ENCODE measurements at places on chromosomes 4 and X. TPM values are rescaled to one million over a fixed set of nuclear protein-coding genes. Genes with fewer than 3 reads are reported as not detected.

Gene TRIM60
- total RNA-seq = not detected

Gene ALB
- total RNA-seq = not detected

Gene DDX53
- total RNA-seq = not detected

Gene ENPP6
- 6.9 TPM for total RNA-seq

Gene KIT
- 11.0 TPM for total RNA-seq

Gene ATOH1
- total RNA-seq = not detected

Gene CASP6
- 20.3 TPM for total RNA-seq

Gene SPIN4
- 14.8 TPM for total RNA-seq

Gene F8A3
- total RNA-seq = 10.8 TPM

Gene DGAT2L6
- total RNA-seq = not detected

Gene SHROOM4
- not detected for total RNA-seq

Gene ANXA3
- 0.41 TPM for total RNA-seq

Gene TAF9B
- total RNA-seq = 10.0 TPM

Gene MTTP
- not detected for total RNA-seq

Gene MXRA5
- total RNA-seq = not detected

Gene LRCH2
- total RNA-seq = not detected

Gene PAK3
- 0.53 TPM for total RNA-seq

Gene CXCL1
- total RNA-seq = not detected

Gene HOPX
- total RNA-seq = 177 TPM

Gene ABCD1
- total RNA-seq = 10.7 TPM

Gene CDKN2AIP
- 28.8 TPM for total RNA-seq

Gene FAM184B
- 0.02 TPM for total RNA-seq

Gene DCX
- not detected for total RNA-seq

Gene SMIM43
- 0.18 TPM for total RNA-seq

Gene HSFX4
- total RNA-seq = not detected

Gene UGT2B7
- total RNA-seq = not detected

Gene GAGE1
- total RNA-seq = not detected

Gene ZMYM3
- 25.8 TPM for total RNA-seq

Gene GLRA2
- not detected for total RNA-seq

Gene TMEM47
- total RNA-seq = not detected

Gene MND1
- 25.2 TPM for total RNA-seq

Gene FLNA
- 1,602 TPM for total RNA-seq

Gene SCML2
- 2.6 TPM for total RNA-seq

Gene WDR17
- total RNA-seq = 0.44 TPM

Gene CPZ
- total RNA-seq = not detected

Gene PLAC1
- total RNA-seq = not detected

Gene FHIP1A
- total RNA-seq = not detected

Gene HAUS3
- 34.5 TPM for total RNA-seq

Gene IL1RAPL1
- total RNA-seq = not detected

Gene CXorf49
- total RNA-seq = not detected

Gene HEPH
- not detected for total RNA-seq

Gene TRPC5OS
- total RNA-seq = not detected

Gene PRR32
- not detected for total RNA-seq

Gene HPSE
- total RNA-seq = 19.6 TPM

Gene SSX2B
- total RNA-seq = not detected

Gene PNMA5
- total RNA-seq = not detected

Gene NPFFR2
- not detected for total RNA-seq

Gene SHROOM3
- total RNA-seq = 0.09 TPM

Gene FAM9B
- total RNA-seq = not detected

All from activated CD8-positive, alpha-beta memory T cell treated with anti-CD3 and anti-CD28 coated beads, Interleukin-2, amount 10 ng/mL, durations not matched to agents 7 days and 5 days (primary cell).